Posterior vena cava (tissue), 2 donors: ENCODE measurements at places on chromosomes 4 and X. TPM values are rescaled to one million over a fixed set of nuclear protein-coding genes. Genes with fewer than 3 reads are reported as not detected.

The NLRP2B gene
- not detected for total RNA-seq

The NLGN3 gene
- 0.67 TPM for total RNA-seq

The KLF3 gene
- 53.9 TPM for total RNA-seq

The SOX3 gene
- not detected for total RNA-seq

The UGT2B28 gene
- total RNA-seq: not detected

The AFF2 gene
- total RNA-seq: 10.5 TPM
